ENCODE measurements at places on chromosomes 2 and 18. TPM values are rescaled to one million over a fixed set of nuclear protein-coding genes. Genes with fewer than 3 reads are reported as not detected.

DNA sequence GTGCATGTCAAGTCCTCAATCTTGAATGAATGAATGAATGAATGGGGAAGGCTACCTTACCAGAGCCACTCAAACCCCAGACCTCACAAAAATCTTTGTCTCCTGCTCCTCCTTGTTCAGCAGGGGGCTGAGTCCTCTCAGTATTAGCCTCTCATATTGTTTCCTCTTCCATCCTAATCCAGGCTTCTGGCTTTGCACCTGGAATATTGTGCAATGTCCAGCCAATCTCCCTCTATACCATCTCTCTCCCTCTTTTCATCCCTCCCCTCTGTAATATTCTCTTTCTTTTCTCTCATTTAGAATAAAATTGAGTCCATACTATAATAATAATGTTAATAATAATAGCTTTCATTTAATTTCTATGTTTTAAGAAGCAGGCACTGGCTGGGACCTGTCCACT lies 34.3 kb downstream of the ARHGAP25 start:
- no peak for DNase-seq

- no peak for DNase-seq
Measured at GRCh38 chr2:222442665-222443064, 18.3 kb downstream of the SGPP2 start.

GRCh38 chr2:208175840-208176153 lies 12.4 kb upstream of the CRYGA start:
- DNase-seq, result no peak

GRCh38 chr2:133498662-133499585 lies 69.3 kb downstream of the NCKAP5 start:
- DNase-seq, result no peak

The DAW1 gene
- 1.0 TPM for total RNA-seq

The DSC2 gene
- 4.8 TPM for total RNA-seq
